Sciatic nerve (tissue), 2 donors: ENCODE measurements at places on chromosomes 2 and 18.

DNA sequence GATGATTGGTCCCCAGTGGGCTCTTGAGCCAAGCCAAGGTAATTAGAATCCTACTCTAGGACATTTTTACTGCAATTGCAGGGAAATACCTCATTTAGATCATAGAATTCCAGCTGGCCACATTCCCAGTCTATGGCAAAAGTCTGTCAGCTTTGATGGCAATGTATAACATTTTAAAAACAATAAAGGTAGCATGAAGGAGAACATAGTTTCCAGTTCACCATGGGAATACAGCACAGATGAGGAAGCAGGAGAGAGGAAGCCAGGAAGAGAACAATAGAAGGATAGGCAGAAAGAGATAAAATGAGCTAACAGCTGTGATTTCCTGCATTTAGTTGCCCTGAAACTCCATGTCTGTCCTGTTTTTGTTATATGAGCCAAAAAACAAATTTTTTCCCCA, 897.3 kb upstream of the DDX18 start:
- no peak for DNase-seq

DNA sequence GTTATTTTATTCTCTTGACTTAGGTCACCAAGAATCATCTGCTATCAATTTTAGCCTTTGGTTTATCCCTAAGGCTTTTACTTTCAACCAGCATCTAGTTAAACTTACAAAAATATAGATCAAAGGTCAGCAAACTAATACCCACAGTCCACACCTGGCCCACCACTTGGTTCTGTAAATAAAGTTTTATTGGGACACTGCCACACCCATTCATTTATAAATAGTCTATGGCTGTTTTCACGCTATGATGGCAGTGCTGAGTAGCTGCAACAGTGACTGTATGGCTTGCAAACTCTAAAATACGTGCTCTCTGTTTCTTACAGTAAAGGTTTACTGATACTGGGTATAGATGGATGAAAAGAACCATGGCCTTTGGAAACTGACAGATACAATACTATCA, 107.0 kb downstream of the MEP1B start:
- DNase-seq = no peak

DNA sequence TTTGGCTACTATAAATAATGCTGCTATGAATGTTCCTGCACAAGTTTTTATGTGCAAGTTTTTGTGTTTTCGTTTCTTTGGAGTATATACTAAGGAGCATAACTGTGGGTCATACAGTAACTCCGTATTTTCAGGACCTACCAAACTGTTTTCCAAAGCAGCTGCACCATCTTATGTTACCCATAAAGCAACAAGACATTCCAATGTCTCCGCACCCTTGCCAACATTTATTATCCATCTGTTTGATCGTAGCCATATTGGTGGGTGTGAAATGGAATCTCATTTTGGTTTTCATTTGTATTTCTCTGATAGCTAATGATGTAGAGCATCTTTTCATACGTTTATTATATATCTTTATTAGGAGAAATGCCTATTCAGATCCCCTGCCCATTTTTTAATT, 13.8 kb downstream of the TMEM131 start:
- DNase-seq = no peak

GRCh38 chr2:23803965-23804542, 122.9 kb downstream of the ATAD2B start:
- DNase-seq = no peak

DNA sequence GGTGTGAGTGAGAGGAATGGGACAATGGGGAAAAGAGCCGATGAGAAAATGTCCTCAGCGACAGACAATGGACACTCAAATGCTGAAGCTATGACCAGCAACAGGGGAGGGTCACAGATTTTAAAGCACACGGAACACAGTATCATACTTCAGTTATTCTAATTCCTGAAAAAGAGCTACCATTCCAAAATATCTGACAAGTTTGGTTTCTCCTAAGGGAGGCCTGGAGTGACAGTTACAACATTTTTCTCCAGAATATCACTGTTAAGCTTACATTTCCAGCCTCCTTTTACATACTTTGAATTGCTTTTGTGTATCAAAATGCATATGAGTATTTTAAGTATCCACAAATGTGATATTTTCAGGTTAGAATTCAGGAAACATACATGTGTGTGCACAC, 321.6 kb upstream of the THUMPD2 start:
- DNase-seq = no peak

GRCh38 chr2:75224636-75225094, 25.3 kb upstream of the TACR1 start:
- no peak for DNase-seq

GRCh38 chr2:26422947-26423629, 21.4 kb downstream of the DRC1 start:
- DNase-seq = no peak
